NCI-H1417 treated with DMSO at 0.1 percent for 48 hours (cell line): ENCODE measurements at places on chromosomes 2 and 18.

GRCh38 chr2:81858998-81859397 lies 1554.4 kb upstream of the LRRTM1 start:
- DNase-seq: no peak

GRCh38 chr2:96157649-96158553 lies 12.7 kb upstream of the DUSP2 start:
- no peak for DNase-seq

- no peak for DNase-seq
These were observed 2.8 kb downstream of the DIPK1C start for GRCh38 chr18:74454279-74454751.

- DNase-seq: no peak
These were observed 51.5 kb upstream of the SALL3 start for GRCh38 chr18:78928076-78928475.

DNA sequence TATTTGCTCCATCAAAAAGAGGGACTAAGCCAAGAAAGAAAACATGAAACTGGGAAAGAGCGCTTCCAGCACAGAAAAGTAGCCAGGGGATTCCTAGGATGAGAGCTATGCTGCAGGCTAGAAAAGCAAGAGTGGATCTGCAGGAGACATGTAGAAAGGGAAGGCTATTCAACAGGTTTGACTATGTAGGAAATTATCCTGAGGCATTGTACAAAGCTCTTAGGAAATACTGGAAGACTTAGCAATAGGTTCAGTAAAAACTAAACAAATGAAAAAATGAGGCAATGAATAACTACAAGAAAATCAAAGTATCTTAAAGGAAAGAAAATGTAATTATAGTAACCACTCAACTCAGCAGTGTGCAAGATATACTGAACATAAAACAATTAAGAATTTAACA lies 229.5 kb upstream of the FBXO11 start:
- DNase-seq: no peak

DNA sequence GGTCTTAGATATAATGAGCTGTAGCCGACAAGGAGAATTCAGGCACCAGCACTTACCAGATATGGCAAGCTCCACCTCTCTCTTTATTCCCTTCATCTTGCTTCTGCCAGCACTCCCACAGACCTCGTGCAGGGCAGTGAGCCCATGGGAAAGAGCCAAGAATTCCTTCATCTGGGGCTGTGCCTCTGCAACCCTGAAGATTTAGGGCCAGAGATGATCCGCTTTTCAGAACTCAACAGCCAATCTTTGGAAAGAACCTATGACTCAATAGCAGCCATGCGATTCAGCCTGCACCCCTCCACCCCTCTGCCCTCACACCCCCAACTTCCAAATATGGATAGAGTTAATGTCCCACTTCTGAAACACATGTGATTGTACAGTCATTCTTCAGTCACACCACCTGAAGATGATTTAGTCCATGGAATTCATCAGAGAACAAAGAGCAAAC lies 533.7 kb upstream of the TNP1 start:
- no peak for DNase-seq

- DNase-seq: no peak
These were observed 18.1 kb downstream of the SMAD2 start for GRCh38 chr18:47912343-47912742.

DNA sequence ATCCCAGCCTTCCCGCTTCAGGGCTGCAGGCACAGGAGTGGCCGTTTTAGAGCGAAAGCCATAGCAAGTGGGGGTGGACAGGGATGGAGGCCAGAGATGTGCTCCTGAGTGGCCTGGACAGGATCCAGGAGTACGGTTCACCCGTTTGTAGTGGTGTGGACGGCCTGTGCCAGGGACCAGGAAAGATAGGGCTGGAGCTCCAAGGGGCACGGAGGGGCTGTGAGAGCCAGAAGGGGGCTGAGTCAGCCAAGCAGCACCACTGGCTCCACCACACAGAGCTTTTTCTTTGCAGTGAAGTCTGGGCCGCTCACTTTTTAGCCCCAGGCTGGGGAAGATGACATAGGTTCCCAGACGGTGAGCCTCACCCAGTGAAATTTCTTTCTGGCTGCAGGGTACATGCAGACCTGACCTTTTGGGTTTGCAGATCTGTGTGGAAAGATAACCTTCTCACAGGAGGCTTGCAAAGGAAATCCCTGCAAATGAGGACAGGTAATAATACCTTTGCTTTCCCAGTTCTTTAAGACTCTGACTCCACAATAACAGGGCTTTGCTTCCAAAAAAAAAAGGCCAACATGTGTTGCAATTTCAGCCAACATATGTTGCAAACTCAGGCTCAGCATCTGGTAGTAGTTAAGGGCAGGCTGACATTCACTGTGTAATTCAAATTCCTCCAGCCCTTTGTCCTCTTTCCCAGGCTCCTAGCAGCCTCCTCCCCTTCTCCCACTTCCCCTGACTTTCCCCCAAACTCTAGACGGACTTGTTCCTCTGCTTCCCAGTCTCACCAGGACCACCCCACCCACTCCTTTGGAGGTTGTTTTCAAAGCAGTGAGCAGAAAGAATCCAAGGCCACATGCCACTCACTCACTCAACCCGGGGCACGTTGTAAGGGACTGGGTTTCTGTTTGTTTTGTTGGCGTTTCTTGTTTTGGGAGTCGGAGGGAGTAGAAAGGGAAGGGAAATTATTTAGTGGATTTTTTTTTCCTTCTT lies 20.3 kb upstream of the LAPTM4A start:
- DNase-seq: no peak

DNA sequence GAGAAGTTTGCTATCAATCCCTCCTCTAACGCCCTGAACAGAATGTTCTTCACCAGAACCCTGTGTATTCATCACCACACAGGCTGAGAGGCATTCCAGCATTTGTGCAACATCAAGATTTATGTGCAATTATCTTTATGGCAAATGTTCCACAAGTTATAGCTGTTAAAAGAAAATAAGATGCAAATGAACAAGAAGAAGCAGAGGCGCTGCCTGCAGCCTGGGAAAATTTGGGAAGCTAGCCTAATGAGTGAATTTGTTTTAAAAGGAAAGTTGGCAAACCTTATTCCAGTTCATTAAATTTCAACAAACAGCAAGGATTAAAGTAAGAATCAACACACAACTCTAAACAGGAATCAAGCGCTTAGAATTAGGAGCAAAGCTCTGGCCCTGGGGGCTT lies 5.3 kb downstream of the TPO start:
- no peak for DNase-seq

DNA sequence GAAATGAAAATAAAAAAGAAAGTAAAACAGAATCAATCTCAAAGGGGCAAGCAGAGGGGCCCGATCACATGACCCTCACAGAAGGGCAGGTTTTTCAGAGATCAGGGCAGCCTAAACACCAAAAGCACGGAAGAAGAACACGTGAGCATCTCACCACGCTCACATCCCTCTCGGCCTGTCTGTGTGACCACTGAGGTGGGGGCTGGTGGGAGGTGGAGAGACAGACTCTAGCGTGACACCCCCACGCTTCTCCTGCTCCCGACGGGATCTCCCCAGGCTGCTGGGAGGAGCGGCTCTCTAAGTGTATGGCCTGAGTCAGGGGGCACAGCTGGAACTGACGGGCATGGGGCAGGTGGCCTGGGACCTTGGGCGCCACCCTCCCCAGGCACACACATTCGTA lies 23.5 kb upstream of the MTERF4 start:
- no peak for DNase-seq

DNA sequence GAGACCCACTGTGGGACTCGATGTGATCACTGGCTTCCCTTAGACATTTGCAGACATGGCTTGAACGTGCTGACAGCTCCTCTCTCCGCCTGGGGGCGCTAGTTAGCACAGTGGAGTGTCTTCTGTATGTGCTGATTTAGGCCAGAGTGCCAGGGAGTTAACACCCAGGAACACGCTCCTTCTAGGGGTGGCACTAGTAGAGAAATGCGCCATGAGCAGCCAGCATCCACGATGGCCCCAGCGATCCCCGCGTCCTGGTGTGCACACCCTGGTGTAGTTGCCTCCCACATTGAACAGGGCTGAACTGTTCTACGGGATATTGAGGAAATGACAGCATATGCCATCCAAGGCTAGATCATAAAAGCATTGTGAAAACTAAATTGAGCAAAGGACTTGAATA lies 11.4 kb upstream of the NMUR1 start:
- DNase-seq: no peak

GRCh38 chr2:222710736-222711135 lies 39.3 kb downstream of the MOGAT1 start:
- DNase-seq: no peak

DNA sequence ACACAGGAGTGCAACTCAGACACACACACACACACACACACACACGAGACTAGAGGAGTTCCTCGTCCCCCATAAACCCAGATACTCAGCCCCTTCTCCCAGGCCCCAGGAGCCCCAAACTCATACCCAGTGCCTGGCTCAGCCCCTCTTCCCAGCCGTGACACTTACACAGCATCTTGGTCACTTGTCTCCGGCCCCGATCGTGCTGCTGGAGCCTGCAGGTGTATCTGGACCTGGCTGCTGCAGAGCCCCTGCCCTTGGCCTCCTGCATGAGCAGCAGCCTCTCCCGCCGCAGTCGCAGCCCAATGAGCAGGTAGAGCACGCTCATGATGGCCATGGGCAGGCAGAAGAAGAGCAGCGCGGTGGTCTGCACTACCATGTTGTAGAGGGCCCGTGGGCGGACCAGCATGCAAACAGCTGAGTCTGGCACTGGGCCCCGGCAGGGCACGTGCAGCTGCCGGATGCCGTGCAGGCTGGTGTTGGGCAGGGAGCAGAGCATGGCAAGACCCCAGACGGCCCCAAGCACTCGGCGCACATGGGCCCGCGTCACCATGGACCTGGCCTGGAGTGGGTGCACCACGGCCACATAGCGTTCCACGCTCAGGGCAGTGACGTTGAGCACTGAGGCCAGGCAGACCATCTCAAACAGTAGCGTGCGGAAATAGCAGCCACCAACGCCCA lies 2.1 kb downstream of the NMUR1 start:
- DNase-seq: no peak

GRCh38 chr18:48939205-48940097 lies 11.3 kb downstream of the SMAD7 start:
- no peak for DNase-seq

GRCh38 chr18:7598167-7599047 lies 31.3 kb downstream of the PTPRM start:
- DNase-seq: no peak

DNA sequence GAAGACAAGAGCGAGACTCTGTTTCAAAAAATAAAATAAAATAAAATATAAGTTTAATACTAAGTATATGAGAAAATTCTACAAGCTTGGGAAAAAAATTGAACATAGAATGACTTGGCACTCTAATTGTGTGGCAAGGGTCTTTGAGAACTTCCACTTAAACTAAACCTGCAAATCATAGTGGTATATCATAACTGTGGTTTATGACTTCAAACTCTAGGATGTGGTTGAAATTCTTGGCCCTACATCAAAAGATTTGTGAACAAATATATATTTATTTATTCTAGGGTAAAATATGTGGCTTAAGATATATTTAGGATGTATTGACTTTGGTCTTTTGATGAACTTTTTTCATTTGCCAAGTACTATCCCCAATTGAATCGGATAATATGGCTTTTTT lies 3.1 kb upstream of the FAM171B start:
- DNase-seq: no peak
